ENCODE measurements at places on chromosomes 4 and X.

DNA sequence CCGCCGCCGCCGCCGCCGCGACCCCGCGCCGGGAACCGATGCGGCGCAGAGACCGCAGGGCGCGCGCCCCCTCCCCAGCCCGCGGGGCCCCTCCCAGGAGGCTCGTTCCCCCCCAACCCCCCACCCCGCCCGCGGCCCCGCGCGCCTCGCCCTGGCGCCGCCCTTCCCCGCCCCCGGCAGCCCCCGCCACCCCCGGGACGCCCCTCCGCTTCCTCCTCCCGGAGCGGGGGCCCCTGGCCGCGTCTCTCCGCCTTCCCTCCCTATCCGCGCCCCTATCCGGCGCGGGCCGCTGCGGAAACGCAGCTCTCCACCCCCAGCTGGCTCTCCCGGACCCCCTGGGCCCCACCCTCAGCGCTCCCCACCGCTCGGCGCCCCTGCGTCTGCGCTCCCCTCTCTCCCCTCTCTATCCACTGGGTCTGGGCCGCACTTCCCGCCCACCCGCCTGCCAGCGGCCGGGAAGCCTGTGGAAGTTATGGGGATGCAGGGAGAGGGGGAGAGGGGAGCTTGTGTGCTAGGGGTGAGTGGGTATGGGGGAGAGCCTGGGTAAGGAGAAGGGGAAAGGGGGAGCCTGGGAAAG, at the start of gene TMEM271:
TSS of gene TMEM271 (minus strand) at position 51 of the 577 bp plus-strand sequence. CDS start 233 bp downstream, outside the sequence.
- DNase-seq = no peak

DNA sequence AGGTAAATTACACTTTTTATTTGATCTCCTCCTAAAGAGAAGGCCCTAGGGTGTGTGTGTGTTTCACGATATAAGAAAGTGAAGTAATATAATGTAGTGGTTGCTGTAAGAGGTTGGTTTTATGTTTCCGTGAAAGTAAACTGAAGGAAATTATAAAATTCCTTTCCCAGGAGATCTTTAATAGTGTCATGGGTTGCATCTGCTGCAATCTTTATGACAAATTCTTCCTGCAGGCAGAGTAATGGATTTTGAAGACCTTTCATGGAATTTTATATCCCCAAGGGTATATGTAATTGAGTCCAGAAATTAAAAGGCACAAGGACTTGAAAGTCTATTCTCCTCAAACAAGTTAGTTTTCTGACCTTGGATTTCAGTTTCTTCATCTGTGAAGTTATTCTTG, 538.6 kb downstream of the ANKRD50 start:
- no peak for DNase-seq

GRCh38 chr4:13640149-13640940, 12.8 kb upstream of the BOD1L1 start:
- DNase-seq = no peak

DNA sequence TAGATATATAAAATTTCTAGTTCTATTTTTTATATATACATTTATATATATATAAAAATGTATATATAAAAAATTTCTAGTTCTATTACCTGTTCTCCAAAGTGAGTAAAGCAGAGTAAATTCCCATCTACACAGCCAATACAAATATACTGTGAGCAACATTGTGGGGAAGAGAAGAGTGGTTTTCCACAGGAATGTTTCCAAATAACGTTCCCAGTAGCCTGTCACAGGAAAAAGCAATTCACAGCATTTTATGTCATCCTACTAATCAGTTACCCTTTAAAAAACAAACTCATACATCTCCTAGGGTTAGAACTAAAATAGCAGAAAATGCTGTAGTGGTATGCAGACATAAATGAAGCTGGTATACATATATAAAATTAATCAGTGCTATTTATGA, 44.5 kb downstream of the AASDH start:
- no peak for DNase-seq

- no peak for DNase-seq
Measured at GRCh38 chrX:150683536-150684146, 9.6 kb upstream of the MTMR1 start.

DNA sequence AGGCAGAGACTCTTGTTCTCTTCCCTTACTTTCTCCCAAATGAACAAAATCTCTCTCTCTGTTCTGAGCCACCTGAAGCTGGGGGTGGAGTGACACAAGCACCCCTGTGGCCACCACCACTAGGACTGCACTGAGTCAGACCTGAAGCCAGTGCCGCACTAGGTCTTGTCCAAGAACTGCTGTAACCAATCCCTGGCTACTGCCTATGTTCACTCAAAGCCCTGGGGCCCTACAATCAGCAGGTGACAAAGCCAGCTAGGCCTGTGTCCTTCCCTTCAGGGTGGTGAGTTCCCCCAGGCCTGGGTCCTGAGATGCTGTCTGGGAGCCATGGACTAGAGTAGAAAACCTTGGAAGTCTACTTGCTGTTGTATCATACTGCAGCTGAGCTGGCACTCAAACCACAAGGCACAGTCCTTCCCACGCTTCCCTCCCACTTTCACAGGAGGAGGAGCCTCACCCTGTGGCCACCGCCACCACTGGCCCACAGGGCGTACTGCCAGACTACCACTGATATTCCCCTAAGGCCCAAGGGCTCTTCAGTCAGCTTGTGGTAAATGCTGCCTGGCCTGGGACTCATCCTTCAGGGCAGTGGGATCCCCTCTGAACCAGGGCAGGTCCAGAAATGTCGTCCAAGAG, 119.1 kb downstream of the RTL9 start:
- no peak for DNase-seq

- no peak for DNase-seq
Measured at GRCh38 chrX:37847733-37848197, 394 bp upstream of the DYNLT3 start.

DNA sequence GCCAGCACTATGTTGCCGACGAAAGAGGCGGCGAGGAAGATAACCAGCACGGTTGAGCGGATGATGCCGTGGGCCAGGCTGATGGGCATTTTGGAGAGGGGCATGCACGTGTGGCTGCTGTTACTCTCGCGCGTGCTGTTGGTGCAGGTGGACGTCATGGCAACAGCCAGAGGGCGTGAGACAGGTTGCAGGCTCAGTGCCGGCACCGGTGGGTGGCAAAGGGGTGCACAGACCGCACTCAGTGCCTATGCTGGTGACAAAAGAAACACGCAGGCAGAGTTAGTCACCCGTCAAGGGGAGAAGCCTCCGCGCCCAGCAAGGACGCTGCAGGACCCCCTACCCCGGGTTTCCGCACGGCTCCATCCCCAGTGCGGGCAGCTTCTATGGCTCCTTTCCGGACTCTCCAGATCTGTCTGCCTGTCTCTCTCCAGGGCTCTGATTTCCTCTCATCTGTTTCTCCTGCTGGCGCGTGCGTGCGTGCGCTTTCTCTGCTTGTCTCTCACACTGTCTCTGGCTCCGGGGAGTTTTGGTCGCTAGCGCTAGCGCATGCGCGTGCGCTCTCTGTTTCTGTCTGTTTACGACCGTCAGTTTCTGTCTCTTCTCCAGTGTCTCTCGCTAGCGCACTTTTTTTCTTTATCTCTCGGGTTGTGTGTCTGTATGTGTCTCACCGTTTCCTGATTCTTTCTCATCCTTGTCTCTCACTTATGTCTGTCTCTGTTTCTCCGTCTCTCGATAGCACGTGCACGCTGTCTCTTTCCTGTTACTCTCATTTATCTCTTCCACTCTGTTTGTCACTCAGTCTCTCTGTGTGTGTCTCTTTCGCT, 2.1 kb downstream of the GPR101 start:
- DNase-seq = no peak

- DNase-seq = no peak
Measured at GRCh38 chr4:9771034-9771433, 10.4 kb upstream of the DRD5 start.

DNA sequence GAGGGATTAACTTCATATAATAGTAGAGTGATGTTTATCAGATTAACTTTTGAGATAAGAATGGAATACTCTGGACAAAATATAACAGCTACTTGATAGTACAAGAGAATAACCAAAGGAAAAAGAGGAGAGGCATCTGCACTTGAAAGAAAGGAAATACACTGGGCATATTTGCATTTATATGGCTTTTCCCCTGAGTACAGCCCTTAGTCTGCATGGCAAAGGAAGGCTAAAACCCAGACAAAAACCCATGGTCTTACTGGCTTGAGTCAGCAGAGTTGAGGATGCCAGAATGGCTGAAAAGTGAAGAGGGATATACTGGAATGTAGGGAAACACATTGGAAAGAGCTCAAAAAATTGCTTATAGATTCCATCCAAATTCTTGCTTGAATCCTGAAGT, 101.6 kb downstream of the COL4A5 start:
- DNase-seq = no peak

GRCh38 chr4:53576676-53577372, 14.5 kb downstream of the LNX1 start:
- DNase-seq = no peak

DNA sequence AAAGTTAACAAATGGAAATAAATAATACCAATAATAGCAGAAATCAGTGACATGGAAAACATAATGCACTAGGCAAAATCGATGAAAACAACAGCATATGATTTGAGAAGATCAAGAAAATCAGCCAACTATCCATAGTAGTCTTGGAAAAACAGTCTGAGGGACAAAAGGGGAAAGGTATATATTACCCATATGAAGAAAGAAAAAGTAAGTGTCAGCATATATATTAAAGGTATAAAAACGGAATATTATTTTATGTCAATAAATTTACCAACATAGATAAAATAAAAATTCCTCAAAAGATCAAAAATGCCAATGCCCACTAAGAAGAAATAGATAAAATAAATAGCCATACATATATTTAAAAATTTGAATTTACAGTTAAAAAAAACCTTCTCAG, 33.0 kb downstream of the ACTRT1 start:
- DNase-seq = no peak

GRCh38 chrX:101287402-101287801, 3.7 kb downstream of the TAF7L start:
- no peak for DNase-seq

DNA sequence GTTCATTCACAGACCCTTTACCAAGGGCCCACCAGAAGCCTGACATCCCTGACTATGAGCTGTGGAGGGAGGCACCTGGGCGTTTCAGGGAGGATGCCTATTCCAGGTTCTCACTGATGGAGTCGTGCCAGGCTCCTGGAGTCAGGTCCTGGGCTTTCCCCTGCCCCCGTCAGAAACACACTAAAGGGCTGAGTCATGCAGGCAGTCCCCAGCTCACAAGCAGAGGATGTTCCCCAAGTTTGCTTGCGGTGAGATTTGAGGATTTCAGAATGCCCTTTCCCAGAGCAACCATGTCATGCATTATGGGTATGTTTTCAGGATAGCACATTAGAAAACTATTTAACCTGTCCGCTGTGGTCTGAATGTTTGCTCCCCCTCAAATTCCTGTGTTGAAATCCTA, 45.2 kb downstream of the FHDC1 start:
- DNase-seq = no peak

GRCh38 chr4:102057122-102057521, 266.6 kb downstream of the BANK1 start:
- no peak for DNase-seq

GRCh38 chr4:54780149-54780495, 122.4 kb downstream of the KIT start:
- no peak for DNase-seq

GRCh38 chr4:124224256-124224655, 488.3 kb downstream of the ANKRD50 start:
- no peak for DNase-seq

- no peak for DNase-seq
Measured at GRCh38 chrX:53133400-53133799, 39.5 kb downstream of the KANTR start.
